ENCODE measurements at places on chromosomes 7 and 10.

DNA sequence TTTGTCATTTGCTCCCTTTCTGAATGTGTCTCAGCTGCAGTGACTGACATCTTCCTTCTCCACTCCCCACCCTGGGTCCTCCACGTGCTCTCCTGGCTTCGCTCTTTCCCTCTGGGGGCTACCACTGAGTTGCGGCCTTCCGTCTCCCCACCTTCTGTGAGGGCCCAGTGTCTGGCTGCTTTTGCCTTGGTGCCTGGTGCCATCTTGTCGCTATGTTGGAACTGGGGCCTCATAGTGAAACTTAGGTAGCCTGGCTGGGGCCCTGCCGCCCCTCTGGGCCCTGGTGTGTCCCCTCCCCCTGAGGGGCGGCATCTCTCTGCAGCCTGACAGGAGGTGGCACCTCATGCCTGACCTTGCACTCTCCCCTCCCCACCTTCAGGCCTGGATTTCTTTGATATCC is 144.1 kb downstream of the ANLN start:
- DNase-seq, result no peak

DNA sequence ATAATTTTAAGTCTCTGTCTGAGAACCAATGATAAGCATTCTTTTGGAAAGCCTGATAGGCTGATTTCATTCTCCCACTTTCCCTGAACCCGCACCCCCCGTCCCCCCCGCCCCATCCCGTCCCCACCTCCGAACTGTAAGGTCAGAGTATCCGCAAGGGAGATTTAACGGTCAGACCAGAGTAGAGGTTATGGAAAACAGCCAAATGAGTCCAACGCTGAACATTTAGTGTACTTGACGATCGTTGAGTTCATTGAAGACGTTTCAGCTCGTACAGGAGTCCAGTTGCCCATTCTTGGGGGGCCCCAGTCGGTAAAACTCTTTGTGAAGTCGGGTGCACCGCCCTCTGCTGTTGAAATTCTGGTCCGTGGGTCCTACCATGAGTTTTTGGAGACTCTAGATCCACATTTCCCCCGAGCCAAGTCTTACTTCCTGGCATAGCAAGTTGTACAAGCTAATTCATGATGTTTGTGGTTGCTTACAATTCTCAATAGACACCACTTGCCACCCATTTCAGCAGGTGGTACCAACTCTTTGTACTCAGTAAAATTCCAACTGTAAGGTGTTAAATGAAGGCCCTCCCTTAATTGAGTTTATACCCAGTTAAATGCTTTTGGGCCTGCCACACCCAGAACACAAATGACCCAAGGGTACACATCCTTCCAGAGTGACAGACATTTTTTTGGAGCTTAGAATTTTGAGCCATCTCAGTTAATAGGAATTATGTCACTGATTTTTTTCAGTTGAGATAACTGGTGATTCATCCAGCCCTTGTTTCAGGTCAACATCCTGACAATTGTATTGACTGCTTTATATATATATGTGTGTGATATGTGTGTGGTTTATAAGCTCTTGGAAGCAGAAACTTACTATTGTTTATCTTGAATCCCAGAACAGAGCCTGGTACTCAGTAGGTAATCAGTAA is 1.2 kb downstream of the MARCHF5 start:
- peak; percentile 75 for DNase-seq

- no peak for DNase-seq
Measured at GRCh38 chr7:147013825-147014224, 897.2 kb downstream of the CNTNAP2 start.

DNA sequence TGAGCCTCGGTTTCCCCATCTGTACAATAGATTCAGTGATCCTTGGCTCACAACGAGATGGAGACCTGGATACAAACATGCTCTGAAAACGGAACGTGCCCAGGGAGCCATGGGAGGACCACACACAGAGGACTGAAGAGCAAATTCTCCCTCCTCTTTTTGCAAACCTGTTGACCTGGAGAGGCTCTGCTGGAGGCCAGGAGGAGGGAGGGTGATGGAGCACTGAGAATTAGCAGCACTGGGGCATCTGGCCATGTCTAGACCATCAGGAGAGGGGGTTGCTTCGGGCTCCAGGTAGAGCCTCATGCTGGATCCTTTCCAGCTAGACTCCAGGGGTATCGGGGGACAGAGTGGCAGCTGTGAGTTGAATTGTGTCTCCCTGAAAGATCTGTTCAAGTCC is 97.4 kb upstream of the GPR26 start:
- DNase-seq, result no peak

DNA sequence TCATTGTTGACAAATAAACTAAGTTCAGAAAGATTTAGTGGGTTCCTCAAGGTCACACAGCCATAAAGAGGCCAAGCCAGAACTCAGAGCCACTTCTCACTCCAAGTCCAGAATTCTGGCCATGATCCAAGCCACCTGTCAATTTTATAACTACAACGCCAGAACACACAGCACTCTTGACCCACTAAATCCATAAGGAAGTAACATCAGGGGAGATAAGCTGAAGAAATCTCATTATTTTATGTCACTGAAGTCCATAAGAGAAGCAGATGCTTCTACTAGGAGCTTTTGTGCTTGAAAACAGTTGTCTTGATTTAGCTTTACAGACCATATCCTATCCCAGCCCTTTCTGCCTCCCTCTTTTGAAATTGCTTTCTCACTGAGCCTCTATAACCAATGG is 15.9 kb downstream of the ADAM12 start:
- DNase-seq, result no peak

GRCh38 chr7:27689591-27690164 is 27.0 kb upstream of the HIBADH start:
- peak; percentile 50 for DNase-seq

DNA sequence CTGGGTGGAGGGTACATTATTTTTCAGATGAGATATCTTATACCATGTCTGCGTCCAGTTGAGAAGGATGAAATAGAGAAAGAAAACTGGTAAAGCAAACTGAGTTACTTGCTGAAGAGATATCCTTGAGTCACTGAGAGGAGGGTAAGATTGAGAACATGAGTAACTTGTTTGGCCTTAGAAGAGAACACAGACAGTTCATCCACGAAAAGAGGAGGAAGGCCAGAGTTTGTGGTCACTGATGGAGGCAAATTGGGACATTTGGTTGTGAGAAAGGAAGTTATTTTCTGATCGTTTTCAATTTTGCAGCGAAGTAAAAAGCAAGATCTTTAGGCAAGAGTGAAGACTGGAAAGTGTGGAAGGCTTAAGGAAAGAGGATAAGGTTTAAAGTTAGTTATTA is 15.6 kb downstream of the MBL2 start:
- DNase-seq, result no peak
